GM13977 (cell line): ENCODE measurements at places on chromosomes 16 and 17.

DNA sequence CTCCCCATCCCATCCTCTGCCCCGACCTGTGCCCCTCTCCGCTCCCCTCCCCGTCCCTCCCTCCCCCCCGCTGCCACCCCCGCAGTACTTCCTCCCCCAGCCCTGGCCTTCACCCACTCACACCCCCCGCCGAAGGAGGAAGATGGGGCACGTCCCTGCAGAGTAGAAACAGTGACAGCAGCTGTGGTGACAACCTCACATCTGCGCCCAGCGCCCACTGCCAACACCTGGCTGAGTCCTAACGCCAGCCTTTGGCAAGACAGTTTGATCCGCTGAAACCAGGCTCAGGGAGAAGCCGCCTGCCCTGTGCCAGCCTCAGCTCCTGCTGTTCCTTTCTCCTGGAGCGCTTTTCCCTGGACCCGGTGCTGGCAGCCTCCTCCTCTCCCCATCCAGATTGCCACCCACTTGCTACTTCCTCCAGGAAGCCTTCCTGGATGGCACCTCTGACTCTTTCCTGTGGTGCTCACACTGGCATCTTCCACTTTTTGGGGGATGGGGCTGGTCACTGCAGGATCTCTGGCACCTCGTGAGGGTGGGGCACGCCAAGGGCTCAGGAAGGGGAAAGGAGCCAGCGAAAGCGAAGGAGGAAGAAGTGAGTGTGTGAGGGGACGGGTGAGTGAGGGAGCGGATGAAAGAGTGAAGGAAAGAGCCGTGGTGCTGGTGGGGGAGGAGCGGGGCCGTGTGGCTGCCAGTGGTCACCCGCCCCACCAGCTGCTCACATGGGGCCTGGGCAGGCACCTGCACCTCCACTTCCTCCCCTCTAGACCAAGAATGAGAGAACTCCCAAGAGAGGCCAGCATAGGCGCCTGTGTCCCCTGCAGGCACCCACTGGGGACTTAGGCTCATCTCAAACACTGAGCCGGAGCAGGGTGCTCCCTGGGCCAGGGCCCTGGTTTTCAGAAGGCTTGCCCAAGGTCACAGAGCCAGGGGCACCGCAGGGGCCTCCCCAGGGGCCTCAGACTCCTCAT is 27.0 kb downstream of the ZFPM1 start:
- peak; percentile 79 for DNase-seq

DNA sequence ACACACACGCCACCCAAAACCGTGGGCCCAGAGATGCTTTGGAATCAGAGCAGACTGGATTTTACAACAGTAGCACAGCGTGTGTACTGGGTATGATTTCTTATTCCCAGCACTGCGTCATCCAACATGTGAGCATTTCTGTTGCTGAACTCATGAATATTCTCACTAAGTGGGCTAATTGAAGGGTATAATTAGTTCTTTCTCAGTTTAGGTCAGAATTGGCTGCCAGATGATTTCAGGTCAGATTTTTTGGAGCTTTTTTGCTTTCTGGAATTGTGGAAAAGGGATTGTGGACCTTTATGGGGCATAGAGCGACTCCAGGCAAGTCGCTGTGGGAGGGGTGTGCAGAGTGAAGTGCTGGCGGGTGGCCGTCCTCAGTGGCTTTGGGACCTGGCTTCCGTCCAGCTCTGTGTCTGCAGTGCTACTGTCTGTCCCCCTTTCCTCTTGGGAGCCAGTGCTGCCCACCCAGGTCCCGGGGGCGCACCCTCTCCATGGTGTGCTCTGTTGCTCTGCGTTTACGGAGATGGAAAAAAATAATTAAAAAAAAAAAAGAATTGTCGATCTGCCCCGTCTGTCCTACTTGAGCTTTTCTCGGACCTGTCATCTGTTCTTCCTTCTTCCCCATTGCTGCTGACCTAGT is 25.0 kb downstream of the FOXK2 start:
- DNase-seq = no peak

GRCh38 chr17:81365148-81365600 is 30.1 kb upstream of the BAHCC1 start:
- DNase-seq = no peak

GRCh38 chr16:83779886-83780285 is 27.9 kb upstream of the HSBP1 start:
- no peak for DNase-seq

DNA sequence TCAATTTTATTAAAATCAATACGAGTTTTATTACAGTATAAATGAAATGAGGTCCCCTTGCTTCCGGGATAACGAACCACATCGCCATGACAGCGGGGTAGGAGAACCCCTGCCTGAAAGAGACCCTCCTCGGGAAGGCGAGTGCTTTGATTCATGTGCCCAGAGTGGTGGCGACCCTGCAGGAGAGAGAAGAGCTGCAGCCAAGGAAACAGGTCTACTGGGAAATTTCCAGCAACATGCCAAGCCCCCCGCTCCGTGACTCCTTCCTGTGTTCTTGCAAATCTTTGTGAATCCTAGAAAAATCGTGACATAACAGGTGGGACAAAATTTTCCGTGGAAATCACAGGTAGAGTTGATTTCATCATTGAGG is 162.5 kb downstream of the WSCD1 start:
- DNase-seq = no peak

- DNase-seq = no peak
These were observed 41.5 kb downstream of the C17orf67 start for GRCh38 chr17:56792267-56792666.

- no peak for DNase-seq
These were observed 422 bp downstream of the CD300LF start for GRCh38 chr17:74712301-74712700.

- DNase-seq = no peak
These were observed 842.1 kb downstream of the KCNJ2 start for GRCh38 chr17:71011391-71011790.

- DNase-seq = no peak
These were observed 27.8 kb downstream of the NAGPA start for GRCh38 chr16:5005916-5006315.

DNA sequence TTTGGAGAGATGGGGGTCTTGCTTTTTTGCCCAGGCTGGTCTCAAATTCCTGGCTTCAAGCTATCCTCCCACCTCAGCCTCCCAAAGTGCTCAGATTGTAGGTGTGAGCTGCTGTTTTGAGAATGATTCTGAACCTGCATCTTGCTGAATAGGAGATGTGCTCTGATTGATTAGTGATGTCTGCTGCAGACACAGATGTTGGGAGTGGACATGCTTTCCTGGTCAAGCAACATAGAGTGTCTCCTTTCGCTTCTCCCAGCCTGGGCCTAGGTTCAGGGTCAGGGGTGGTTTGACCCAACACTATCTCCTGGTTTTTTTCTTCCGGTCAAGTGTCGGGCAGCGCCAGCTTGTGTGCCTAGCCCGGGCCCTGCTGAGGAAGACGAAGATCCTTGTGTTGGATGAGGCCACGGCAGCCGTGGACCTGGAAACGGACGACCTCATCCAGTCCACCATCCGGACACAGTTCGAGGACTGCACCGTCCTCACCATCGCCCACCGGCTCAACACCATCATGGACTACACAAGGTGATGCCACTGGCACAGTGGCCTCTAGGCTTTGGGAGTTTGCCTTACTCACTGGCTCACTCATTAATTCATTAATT is 85.2 kb downstream of the ABCC6 start:
- DNase-seq = no peak

DNA sequence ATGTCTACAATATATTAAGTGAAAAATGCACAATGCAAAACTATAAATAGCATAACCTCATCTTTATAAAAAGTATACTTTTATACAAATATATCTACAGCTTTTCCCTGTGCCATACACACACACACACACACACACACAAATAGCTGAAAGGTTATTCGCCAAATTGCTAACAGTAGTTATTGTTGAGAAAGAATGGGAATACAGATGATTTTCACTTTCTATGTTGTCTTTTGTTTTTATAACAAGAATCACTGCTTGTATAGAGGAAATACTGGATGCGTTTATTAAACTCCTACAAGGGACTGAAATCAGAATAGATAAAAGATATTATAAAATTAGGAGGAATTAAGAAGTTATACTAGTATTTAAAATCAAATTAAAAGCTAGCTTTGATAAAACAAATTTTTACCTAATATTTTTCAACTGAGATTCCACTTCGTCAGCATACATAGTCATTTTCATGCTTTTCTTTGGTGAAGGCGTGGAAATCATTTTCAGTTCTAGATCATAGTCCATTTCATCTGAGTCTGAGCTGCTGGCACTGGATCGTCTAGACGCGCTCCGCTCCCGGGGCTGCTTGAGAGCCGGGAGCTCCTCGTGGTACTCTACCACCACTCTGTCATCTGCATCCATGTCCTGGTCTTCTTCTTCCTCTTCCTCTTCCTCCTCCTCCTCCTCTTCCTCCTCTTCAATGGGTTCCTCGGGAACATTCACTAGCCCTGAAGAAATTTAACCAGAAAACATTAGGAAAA is 17.0 kb upstream of the ITGAE start:
- no peak for DNase-seq

DNA sequence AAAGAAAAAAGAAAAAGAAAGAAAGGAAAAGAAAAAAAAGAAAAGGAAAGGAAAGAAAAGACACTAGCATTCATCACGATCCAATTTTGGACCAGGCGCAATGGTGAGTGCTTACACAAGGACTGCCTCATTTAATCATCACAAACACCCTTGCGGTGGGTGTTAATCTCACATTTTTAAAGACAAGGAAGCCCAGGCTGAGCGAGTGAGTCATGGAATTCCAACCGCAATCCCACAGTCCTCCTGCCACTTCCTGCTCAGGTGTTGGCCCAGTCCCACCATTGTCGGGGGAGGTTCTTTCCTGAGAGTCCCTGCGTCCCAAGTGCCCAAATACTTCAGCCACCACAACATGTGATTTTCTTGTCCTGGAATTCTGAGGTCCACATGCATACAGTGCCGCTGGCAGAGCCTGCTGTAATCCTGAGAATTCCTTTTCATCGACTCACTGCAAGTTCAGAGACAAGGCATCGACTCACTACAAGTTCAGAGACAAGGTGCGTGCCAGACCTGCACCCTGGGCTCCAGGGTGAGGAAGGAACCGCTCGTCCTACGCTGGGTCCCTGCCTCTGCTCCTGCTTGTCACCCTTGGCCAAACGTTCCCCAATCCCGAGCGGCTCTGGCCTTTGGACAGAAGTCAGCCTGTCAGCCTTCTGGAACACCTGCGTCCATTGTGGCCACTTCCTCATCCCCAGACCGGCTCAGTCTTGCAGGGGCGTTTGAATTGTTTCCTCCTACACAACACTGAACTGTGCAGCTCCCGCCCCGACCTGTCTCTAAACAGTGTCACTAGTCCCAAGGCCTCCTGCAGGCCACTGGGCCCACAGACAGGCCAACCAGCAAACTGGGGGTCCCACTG is 5.8 kb downstream of the ZG16B start:
- no peak for DNase-seq
